ENCODE measurements at places on chromosomes 1 and 21. TPM values are rescaled to one million over a fixed set of nuclear protein-coding genes. Genes with fewer than 3 reads are reported as not detected.

CYP4X1 gene
- total RNA-seq: under 0.01 TPM

IL20 gene
- total RNA-seq: not detected

PADI1 gene
- 32.8 TPM for total RNA-seq

CFAP45 gene
- total RNA-seq: 0.53 TPM

NUF2 gene
- total RNA-seq: 0.79 TPM

S100A7A gene
- total RNA-seq: not detected
